ENCODE measurements at places on chromosomes 4 and X.

- DNase-seq, result no peak
Measured at GRCh38 chrX:39320165-39320564, 518.9 kb downstream of the MID1IP1 start.

GRCh38 chrX:124827258-124827845 lies 481.0 kb downstream of the SH2D1A start:
- no peak for DNase-seq

- no peak for DNase-seq
Measured at GRCh38 chr4:52843351-52843750, 18.8 kb upstream of the RASL11B start.

GRCh38 chr4:89056292-89056952 lies 563 bp downstream of the FAM13A start:
- DNase-seq, result no peak

- no peak for DNase-seq
Measured at GRCh38 chr4:114458728-114459127, 139.9 kb upstream of the UGT8 start.

DNA sequence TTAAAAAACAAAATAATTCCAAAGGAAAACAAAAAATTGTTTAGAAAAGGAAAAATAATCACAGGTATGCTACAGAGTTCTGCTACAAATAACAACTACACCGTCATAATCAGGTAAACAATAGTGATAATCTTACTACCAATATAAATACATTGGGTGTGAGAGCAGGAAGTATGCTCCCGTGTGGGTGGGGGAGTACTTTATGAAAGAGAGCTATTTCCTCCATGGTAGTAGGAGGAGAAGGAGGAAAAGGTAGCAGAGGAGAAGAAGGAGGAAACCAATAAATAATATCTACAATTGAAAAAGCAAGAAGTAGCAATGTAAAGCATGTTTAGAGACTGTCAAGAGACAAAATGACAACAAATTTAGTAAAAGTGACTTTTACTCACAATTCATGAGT lies 35.1 kb downstream of the TEC start:
- DNase-seq, result no peak

DNA sequence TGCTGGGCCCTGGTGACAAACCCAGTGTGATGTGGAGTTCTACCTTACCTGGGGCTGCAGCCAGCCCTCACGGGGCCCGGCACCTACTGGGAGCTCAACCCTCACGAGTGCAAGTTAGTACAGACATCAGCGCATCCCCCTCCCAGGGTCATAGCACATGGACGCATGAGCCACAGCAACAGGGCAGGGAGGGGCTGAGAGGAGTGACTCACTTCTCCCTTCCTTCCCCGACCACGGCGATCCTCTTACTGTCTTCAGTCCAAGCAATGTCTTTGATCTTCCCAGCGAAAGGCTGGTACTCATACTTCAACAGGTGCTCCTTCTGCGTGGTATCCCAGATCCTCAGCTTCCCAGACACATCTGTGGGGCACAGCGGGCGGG lies 17.8 kb downstream of the WDR1 start:
- peak; percentile 82 for DNase-seq

GRCh38 chrX:12679522-12679921 lies 111.7 kb upstream of the PRPS2 start:
- DNase-seq, result no peak

- DNase-seq, result peak; percentile 56
Measured at GRCh38 chrX:9874483-9874882, 88.3 kb downstream of the SHROOM2 start.

GRCh38 chr4:158327525-158327924 lies 117.2 kb downstream of the TMEM144 start:
- no peak for DNase-seq

GRCh38 chrX:33808636-33809035 lies 323.5 kb downstream of the FAM47A start:
- no peak for DNase-seq

All from M059J (cell line).